SHP77 treated with DMSO at 0.1 percent for 48 hours (cell line): ENCODE measurements at places on chromosomes 2 and 18.

GRCh38 chr18:10511236-10511635 lies 14.6 kb upstream of the NAPG start:
- no peak for DNase-seq

DNA sequence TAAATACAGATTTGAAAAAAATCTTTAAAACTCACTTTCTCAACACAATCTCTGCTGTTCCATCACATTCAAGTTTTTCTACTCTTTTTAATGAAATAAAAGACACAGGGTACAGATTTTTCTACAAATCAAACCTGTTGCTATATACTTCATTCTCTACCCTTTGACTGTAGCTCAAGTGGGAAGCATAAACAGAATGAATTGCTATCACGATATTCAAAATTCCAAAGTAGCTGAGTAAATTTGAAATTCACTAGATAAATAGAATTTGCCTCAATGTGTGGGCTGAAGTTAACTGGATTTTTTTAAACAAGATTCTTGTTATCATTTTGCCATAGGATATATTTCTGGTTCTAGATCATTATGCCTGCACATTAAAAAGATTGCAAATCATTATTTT lies 185.9 kb downstream of the ZNF521 start:
- DNase-seq: no peak

DNA sequence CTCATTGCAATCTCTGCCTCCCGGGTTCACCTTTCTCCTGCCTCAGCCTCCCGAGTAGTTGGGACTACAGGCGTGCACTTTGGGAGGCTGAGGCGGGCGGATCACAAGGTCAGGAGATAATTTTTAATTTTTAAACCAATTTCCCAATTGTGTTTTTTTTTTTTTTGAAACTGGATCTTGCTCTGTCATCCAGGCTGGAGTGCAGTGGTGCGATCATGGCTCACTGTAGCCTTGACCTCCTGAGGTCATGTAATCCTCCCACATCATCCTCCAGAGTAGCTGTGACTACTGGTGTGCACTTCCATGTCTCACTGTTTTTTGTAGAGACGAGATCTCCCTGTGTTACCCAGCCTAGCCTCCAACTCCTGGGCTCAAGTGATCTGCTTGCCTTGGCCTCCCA lies 49.3 kb downstream of the GLS start:
- no peak for DNase-seq

- no peak for DNase-seq
These were observed 28.2 kb downstream of the ACMSD start for GRCh38 chr2:134866498-134867099.

DNA sequence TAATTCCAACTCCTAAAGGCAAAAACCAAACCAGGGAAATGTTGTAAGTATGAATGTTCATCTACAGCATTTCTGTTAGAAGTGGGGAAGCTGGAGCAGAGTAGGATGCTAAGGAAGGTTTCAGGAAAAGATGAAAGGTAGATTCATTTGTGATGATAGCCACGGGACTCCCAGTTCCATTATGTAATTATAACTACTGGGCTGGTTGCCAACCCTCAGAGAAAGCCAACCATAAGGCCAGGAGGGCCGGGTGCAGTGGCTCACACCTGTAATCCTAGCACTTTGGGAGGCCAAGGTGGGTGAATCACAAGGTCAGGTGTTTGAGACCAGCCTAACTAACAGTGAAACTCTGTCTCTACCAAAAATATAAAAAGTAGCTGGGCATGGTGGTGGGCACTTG lies 288.9 kb upstream of the ETAA1 start:
- DNase-seq: peak; percentile 9

- no peak for DNase-seq
These were observed 14.9 kb upstream of the IL1RL2 start for GRCh38 chr2:102171946-102172345.
